ENCODE measurements at places on chromosomes 12 and 14.

- no peak for DNase-seq
Observed at GRCh38 chr12:85877459-85877858, 3.4 kb downstream of the NTS start.

DNA sequence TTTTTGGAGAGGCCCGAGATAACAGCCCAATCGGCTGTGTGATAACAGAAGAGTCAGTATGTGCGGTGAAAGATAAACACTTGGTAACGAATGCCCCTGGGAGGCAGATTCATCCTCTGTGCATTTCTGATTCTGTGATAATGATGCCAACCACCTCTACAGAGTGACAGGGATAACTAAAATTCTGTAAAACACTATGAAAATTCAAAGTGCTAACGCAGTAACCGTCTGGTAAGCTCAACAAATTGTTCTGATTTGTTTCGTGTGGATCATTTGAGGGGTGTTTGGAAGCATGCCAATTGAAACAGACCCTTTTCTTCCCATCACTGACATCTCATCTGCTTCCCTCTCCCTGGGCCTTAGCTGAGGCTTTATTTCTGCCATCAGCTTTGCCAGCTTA, 76.3 kb downstream of the ESR2 start:
- no peak for DNase-seq

DNA sequence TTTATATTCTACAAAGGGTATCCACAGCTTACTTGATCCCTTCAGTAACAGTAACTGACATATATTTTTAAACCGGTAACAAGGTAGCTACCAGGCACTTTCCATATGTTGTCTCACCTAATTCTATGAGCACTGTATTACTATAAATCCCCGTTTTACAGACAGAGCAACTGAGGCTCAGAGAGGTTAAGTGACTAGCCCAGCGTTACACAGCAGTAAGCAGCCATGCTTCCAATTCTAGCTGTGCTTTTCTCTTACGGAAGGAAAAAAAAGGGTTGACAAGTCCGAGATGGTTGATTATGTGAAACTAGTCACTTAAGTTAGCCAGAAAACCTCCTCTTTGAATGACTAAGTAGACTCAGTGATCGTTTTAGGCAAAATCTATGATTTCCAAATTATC, 187.3 kb upstream of the LHX5 start:
- DNase-seq = no peak

DNA sequence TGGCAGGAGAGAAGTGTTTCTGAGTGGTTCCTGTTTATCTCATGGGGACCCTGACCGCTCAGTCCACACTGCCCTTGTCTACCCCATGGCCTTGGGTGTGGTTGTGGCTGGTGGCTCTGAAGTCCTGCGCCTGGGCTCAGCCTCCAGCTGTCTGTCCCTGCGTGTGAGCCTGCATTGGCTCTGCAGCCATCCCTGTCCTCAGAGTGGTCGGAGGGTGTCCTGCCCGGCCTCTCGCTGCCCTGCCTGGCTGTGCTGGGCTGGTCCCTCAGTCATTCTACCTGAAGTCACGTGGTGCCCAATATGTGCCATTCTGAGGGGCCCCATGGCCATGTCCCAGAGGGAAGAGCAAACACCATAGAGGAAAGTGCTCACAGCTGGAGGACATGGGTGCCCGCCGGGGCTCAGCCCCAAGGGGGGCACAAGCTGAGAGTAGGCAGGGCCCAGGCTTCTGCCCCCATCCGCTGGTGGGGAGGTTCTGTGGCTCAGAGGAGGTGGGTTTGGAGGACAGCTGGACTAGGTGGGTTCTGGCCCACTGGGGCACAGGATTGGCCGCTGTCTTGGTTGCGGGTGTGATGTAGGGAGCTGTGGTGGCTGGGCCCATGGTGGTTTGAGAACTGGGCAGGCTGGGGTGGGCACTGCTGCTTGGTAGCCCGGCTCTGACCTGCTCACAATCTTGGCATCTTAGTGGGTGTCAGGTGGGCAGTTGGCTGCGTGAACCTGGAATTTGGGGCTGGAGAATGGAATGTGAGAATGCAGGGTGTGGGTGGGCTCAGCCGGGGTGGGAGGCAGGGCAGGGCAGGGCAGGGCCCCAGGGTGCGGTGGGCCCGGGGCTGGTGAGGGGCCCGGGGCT, 11.6 kb downstream of the TEDC1 start:
- DNase-seq = no peak

DNA sequence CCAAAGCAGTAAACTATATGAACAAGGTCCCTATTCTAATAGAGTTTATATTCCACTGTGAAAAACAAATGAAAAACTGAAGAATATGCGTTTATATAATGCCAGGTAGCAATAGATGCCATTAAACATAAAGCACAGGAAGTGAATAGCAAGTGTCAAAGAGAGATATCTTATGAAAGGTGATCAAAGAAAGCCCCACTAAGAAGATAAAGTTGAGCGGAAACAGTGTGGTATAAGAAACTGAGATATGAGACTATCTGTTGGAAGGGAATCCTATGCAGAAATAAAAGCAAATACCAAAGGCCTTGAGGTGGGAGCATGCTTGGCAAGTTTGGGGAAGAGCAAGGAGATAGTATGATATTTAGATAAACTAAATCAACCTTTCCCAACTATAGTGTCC, 123.1 kb upstream of the FAR2 start:
- no peak for DNase-seq

GRCh38 chr14:39681782-39682399, 249.7 kb upstream of the FBXO33 start:
- DNase-seq = no peak

DNA sequence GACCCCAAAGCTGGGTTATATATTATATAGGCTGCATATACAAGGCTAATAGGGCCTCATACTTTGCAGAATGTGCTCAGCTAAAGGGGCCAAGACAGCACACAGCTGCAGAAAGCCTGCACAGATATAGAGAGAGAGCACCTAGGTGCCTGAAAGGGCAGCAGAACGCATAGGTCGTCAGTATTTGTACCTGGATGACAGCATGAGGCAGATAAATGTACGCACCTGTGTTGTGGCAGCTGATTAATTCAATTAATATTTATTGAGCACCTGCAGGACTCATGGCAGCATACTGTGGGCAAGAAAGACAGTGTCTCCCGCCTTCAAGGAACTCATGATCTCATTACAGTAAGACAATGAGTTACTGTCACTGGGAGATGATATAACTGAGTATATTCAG, 33.4 kb downstream of the SPTB start:
- DNase-seq = no peak

- DNase-seq = no peak
Observed at GRCh38 chr14:99479160-99479905, 1.3 kb downstream of the SETD3 start.

- DNase-seq = no peak
Observed at GRCh38 chr12:126883697-126884096, 1383.3 kb upstream of the TMEM132C start.

- no peak for DNase-seq
Observed at GRCh38 chr12:65450625-65451024, 172.1 kb downstream of the MSRB3 start.

DNA sequence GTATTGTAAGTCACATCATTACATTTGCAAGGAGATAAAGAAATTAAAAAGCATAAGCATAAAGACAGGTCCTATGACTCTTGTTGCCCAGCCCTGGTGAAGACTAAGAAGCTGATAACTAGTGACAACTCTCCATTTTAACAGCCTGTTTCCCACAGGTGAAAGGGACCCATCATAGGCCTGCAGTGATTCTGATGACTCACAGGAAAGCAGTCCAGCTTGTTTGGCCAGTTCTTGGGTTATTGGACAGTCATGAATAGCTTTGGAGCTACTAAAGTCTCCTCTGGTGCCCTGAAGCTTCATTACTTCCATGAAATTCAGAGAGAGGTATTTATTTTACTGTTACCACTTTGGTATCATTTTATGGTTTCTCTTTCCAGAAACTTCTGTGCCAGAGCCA, 55.5 kb upstream of the DYRK2 start:
- DNase-seq = no peak
